ENCODE measurements at places on chromosomes 6 and 20. TPM values are rescaled to one million over a fixed set of nuclear protein-coding genes. Genes with fewer than 3 reads are reported as not detected.

GRCh38 chr6:137641474-137642077 is 147.4 kb upstream of the OLIG3 start:
- H3K36me3 ChIP-seq = no peaks in the 10 kb centered on the region
- no peak overlapping the region for H3K27ac ChIP-seq
- H3K4me1 ChIP-seq = no peaks in the 10 kb centered on the region
- no peaks in the 10 kb centered on the region for H3K27me3 ChIP-seq

Gene CLPSL2
- total RNA-seq = not detected

DNA sequence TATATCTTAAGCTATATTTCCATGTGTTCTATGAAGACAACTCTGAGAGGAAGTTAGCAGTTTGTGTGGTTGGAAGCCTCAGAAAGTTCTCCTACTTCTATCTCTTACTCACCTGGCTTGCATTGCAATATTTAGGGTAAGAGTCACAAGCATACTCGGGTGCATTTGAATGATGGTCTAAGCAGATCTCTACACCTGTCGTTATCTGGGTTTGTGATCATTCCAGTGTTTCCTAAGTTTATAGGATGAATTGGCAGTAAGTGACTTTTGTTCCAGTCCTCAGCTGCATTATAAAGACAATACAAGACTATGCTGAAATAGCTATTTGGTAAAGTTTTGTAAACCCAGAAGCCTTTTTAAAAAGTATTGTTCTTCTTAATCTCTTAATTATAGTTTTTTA is 36.9 kb downstream of the CBFA2T2 start:
- peaks cover 15% of the 10 kb centered on the region for H3K4me1 ChIP-seq
- H3K36me3 ChIP-seq = no peaks in the 10 kb centered on the region

- no peak overlapping the region for H3K4me3 ChIP-seq
- no peaks in the 10 kb centered on the region for H3K36me3 ChIP-seq
- no peak overlapping the region for H3K27ac ChIP-seq
- peaks cover 11% of the 10 kb centered on the region for H3K4me1 ChIP-seq
- DNase-seq = no peak
- peaks cover 19% of the 10 kb centered on the region for H3K27me3 ChIP-seq
Observed at GRCh38 chr20:2363587-2363986, 17.1 kb upstream of the TGM6 start.

DNA sequence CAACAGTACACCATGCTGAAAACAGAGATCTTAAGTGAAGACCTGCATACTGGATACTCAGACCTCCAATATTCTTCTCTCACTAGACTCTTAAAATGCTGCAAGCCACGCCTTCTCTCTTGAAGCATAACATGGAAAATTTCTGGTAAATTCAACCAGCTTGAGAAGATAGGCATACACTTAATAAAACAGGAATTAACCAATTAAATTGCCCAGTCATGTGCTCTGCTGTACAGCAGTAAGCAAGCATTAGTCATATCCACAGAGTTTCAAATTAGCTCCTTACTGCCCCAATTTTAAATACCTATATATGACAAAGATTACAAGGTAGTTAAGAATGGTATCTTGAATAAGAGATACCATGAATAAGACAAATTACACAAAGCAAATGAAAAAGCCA is 53.8 kb downstream of the C6orf58 start:
- no peaks in the 10 kb centered on the region for H3K4me1 ChIP-seq
- no peak overlapping the region for H3K4me3 ChIP-seq
- DNase-seq = peak; percentile 29
- no peaks in the 10 kb centered on the region for H3K27me3 ChIP-seq
- no peaks in the 10 kb centered on the region for H3K36me3 ChIP-seq
- H3K27ac ChIP-seq = no peak overlapping the region

DNA sequence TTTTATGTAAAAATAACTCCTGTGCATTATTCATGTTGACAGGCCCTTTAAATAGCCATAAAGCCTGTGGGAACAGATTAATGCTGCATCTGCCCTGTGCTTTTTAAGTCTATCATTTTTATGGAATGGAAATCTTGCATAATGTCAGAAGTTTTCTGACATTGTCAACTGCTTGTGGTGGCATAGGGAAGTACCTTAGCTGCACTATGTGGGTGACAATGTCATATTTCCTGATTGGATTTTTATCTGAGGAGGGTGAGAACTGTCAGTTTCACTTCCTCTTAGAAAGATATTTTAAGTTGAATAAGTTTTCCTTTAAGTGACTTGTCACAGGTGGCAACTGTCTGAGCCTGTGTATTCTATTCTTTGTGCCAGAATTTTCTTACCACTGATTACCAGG is 267.9 kb downstream of the PLCB1 start:
- peaks cover 10% of the 10 kb centered on the region for H3K27me3 ChIP-seq
- no peaks in the 10 kb centered on the region for H3K36me3 ChIP-seq
- no peak for DNase-seq

Gene OTOR
- not detected for total RNA-seq

Gene CNBD2
- total RNA-seq = 6.7 TPM

DNA sequence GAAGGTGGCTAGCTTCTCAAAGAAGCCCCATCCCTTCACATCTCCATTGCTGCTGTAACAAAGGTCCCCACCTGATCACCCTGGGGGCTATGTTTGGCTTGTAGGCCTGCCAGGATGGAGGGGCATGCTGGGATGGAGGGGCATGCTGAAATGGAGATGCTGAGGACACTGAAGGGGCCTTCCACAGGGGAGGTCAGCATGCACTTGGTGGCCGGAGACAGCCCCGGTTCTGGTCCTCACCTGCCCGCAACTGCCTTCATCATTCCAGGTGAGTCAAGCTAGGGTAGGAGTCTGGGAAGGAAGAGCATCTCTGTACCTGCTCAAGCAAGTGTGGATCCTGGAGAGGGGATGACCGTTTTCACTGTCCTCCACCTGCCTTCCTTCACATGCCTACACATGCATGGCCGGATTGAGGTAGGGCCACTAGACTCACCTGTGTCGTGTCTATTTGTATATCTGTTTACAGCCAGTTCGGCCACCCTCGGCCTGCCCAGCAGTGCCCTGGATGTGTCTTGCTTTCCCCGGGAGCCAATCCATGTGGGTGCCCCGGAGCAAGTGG is 6.0 kb downstream of the L3MBTL1 start:
- H3K4me3 ChIP-seq = peak overlapping the region; percentile 74
- no peak for DNase-seq
- peaks cover 16% of the 10 kb centered on the region for H3K4me1 ChIP-seq
- H3K36me3 ChIP-seq = no peaks in the 10 kb centered on the region

DNA sequence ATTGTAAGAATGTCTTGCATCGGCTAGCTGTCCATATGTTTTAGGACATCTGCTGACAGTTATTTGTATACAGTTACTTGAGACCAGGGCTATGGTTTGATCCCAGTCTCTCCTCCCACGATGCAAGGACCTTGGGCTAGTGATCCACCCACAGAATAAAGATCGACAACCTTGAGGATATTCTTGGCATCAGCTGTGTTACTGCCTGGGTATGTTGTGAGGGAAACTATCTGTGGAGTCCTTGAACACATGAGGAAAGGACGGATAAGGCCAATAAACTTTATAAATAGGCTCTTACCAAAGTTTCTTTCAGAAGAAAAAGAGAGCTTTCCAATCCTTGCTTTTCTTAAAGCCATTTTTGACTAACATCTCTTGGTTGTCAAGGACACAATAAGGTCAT is 70.8 kb upstream of the HEY2 start:
- no peaks in the 10 kb centered on the region for H3K36me3 ChIP-seq
- no peak for DNase-seq
- H3K27me3 ChIP-seq = peaks cover 11% of the 10 kb centered on the region

- no peak overlapping the region for H3K27ac ChIP-seq
- H3K4me1 ChIP-seq = peaks cover 4% of the 10 kb centered on the region
Observed at GRCh38 chr20:24027229-24027628, 38.6 kb upstream of the GGTLC1 start.

DNA sequence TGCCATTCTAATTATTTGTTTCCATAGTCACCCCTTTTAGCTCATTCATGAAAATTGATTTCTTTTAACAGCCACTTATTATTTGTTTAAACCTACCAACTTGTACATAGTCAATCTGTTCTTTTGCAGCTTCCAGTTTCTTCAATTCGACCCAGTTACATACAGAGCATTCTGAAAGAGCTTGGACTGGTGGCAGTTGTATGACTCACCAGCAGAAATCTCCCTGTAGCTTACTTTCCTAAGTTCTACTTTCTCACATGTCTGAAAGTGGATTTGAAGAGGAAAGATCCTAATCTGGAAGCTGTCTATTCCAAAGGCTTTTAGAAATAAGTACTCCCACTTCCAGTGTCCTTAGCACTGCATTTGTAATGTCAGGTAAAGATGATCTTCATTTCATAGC is 447.9 kb downstream of the HTR1B start:
- H3K27ac ChIP-seq = no peak overlapping the region
- H3K36me3 ChIP-seq = no peaks in the 10 kb centered on the region
- no peaks in the 10 kb centered on the region for H3K27me3 ChIP-seq
- H3K4me3 ChIP-seq = no peak overlapping the region
- DNase-seq = no peak

DNA sequence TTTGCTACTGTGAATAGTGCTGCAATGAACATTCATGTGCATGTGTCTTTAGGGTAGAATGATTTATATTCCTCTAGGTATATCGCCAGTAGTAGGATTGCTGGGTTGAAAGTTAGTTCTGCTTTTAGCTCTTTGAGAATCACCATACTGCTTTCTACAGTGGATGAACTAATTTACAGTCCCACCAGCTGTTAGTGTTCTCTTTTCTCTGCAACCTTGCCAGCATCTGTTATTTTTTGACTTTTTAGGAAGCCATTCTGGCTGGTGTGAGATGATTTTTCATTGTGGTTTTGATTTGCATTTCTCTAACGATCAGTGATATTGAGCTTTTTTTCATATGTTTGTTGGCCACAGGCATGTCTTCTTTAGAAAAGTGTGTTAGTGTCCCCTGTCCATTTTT is 40.0 kb downstream of the PLG start:
- H3K27ac ChIP-seq = no peak overlapping the region
- H3K4me1 ChIP-seq = peaks cover 8% of the 10 kb centered on the region
- H3K27me3 ChIP-seq = no peaks in the 10 kb centered on the region
- no peak overlapping the region for H3K4me3 ChIP-seq
- H3K36me3 ChIP-seq = no peaks in the 10 kb centered on the region
- no peak for DNase-seq

DNA sequence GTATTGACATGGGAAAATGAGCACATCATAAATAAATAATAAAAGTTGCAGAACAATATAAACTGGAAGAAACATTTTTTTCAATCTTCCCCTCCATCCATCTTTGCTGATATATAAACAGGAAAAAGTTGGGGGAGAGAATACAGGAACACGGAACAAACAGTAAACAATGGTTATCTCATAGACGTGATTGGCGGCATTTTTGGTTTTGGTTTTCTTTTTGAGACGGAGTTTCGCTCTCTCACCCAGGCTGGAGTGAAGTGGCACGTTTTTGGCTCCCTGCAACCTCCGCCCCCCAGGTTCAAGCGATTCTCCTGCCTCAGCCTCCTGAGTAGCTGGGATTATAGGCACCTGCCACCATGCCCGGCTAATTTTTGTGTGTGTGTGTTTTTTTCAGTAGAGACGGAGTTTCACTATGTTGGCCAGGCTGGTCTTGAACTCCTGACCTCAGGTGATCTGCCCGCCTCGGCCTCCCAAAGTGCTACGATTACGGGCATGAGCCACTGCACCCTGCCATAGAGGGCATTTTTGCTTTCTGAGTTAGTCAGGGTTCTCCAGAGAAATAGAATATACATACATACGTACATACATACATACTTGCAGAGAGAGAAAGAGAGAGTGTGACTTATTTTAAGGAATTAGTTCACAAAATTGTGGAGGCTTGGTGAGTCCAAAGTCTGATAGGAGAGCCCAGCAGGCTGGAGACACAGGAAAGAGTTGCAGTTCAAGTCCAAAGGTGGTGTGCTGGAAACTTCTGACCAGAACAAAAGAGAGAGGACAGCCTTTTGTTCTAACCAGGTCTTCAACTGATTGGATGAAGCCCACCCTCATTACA is 22.6 kb downstream of the GNL1 start:
- no peaks in the 10 kb centered on the region for H3K27me3 ChIP-seq
- no peak overlapping the region for H3K27ac ChIP-seq
- no peak overlapping the region for H3K4me3 ChIP-seq
- H3K4me1 ChIP-seq = peaks cover 19% of the 10 kb centered on the region
- H3K36me3 ChIP-seq = no peaks in the 10 kb centered on the region

Gene SLC2A10
- 9.6 TPM for total RNA-seq

Gene ZNF391
- 5.9 TPM for total RNA-seq

- no peak overlapping the region for H3K27ac ChIP-seq
- H3K4me1 ChIP-seq = peaks cover 33% of the 10 kb centered on the region
- no peak for DNase-seq
- no peak overlapping the region for H3K4me3 ChIP-seq
- H3K36me3 ChIP-seq = no peaks in the 10 kb centered on the region
- H3K27me3 ChIP-seq = no peaks in the 10 kb centered on the region
Observed at GRCh38 chr6:140849456-140849855, 1283.3 kb upstream of the GJE1 start.

GRCh38 chr6:21731411-21732031 is 138.0 kb downstream of the SOX4 start:
- peaks cover 26% of the 10 kb centered on the region for H3K4me1 ChIP-seq
- no peak overlapping the region for H3K4me3 ChIP-seq
- H3K36me3 ChIP-seq = no peaks in the 10 kb centered on the region
- DNase-seq = peak; percentile 77
- no peaks in the 10 kb centered on the region for H3K27me3 ChIP-seq

DNA sequence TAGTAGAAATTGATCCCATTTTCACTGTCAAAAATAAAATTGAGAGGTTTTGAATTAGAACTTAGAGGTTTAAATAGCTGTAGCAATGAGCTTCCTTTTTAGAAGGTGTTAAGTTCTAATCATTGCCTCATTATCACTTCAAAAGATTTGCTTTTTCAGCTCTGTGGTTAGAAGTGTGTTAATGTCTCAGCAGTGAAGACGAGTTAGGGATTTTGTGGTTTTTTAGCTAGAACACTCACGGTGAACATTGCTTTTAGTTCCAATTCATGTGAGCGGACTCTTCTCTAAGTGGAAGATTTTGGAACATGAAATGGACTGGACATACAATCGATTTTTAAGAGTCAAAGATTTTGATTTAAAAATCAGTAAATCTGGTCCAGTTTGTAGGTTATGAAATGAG is 12.7 kb upstream of the IFNGR1 start:
- no peak for DNase-seq
- no peak overlapping the region for H3K27ac ChIP-seq
- peaks cover 28% of the 10 kb centered on the region for H3K4me1 ChIP-seq
- no peaks in the 10 kb centered on the region for H3K36me3 ChIP-seq
- no peaks in the 10 kb centered on the region for H3K27me3 ChIP-seq

Gene HNF4A
- not detected for total RNA-seq

Gene LTB
- 1.5 TPM for total RNA-seq

GRCh38 chr20:10510216-10510615 is 75.1 kb downstream of the SLX4IP start:
- no peak overlapping the region for H3K4me3 ChIP-seq
- no peaks in the 10 kb centered on the region for H3K36me3 ChIP-seq
- no peaks in the 10 kb centered on the region for H3K27me3 ChIP-seq
- DNase-seq = no peak
- H3K27ac ChIP-seq = no peak overlapping the region

Data from PC-3 (cell line).